Neural crest cell (in vitro differentiated cells): ENCODE measurements at places on chromosomes 3 and 15. TPM values are rescaled to one million over a fixed set of nuclear protein-coding genes. Genes with fewer than 3 reads are reported as not detected.

GRCh38 chr15:43184407-43185124 lies 637 bp upstream of the CCNDBP1 start:
- H3K36me3 ChIP-seq: peaks cover 2% of the 10 kb centered on the region
- peaks cover 15% of the 10 kb centered on the region for H3K4me1 ChIP-seq
- H3K27me3 ChIP-seq: no peaks in the 10 kb centered on the region
- no peak for DNase-seq
- H3K27ac ChIP-seq: no peak overlapping the region

DNA sequence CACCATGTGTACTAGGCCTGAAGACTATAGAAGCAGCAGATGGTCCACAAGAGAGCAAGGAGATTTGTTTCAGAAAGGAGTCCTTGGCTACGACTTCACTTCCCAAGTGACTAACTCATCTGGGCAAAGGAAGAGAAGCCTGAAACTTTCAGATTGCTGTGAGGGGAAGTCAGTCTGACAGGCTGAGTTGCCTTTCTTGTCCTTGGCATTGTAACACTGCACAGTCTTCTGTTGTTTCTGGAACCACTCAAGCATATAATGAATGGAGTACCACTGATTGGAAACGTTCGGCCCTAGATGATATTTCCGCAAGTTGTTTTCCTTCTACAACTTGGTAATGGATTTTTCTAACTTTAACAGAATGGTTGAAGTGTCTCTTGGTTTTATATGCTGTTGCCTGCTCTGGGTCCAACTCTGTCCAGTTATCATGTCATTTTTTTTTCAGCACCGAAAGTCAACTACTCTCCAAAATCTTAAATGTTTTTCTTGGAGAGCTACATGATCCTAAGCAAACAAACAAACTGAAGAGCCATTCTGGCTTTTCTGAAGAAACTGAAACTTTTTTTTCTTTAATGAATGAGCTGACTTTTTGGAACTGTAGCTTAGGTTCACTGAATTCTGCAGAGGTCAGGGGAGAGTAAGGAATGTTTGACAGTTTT lies 685.7 kb downstream of the MECOM start:
- no peaks in the 10 kb centered on the region for H3K36me3 ChIP-seq
- H3K4me3 ChIP-seq: no peak overlapping the region
- H3K27me3 ChIP-seq: no peaks in the 10 kb centered on the region

GRCh38 chr3:187519428-187519890 lies 150.7 kb downstream of the SST start:
- no peak overlapping the region for H3K4me3 ChIP-seq
- H3K36me3 ChIP-seq: no peaks in the 10 kb centered on the region
- no peak overlapping the region for H3K27ac ChIP-seq
- H3K4me1 ChIP-seq: peaks cover 8% of the 10 kb centered on the region
- no peak for DNase-seq

DNA sequence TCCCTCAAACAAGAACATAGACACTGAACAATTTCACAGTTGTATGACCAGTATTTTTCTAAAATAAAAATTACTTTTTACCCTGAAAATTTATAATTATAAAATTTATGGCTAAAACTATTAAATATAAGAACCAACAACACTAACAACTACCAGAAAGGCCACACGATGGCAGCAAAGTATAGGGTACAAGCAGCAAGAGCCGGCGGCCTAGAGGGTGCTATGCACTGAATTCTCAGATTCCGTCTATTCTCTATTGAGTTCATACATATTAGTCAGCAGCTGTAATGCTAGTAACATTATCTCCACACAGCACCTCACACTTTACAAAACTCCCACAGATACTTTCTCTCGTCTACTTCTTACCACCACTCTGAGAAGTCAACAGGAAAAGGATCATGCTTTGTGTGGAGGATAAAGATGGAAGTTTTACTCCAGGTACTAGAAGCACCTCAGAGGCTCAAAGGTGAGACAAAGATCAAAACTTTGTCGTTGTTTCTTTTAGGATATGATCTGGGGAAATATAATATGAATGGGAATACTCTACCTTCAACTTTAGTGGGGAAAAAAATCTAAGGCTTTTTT lies 160.5 kb downstream of the FGF12 start:
- no peak overlapping the region for H3K4me3 ChIP-seq
- H3K27ac ChIP-seq: no peak overlapping the region
- no peaks in the 10 kb centered on the region for H3K36me3 ChIP-seq
- peaks cover 3% of the 10 kb centered on the region for H3K27me3 ChIP-seq
- DNase-seq: peak; percentile 71

VGLL3 gene
- 3.2 and 6.1 TPM in 2 replicates for total RNA-seq

KY gene
- total RNA-seq: 0.33 and 0.52 TPM in 2 replicates

GRCh38 chr15:90059208-90059985 lies 42.9 kb downstream of the IDH2 start:
- no peak for DNase-seq
- no peaks in the 10 kb centered on the region for H3K27me3 ChIP-seq
- H3K4me1 ChIP-seq: peaks cover 65% of the 10 kb centered on the region
- H3K36me3 ChIP-seq: no peaks in the 10 kb centered on the region
- H3K4me3 ChIP-seq: peak overlapping the region; percentile 38
- no peak overlapping the region for H3K27ac ChIP-seq

ZKSCAN7 gene
- total RNA-seq: 17.3 and 21.0 TPM in 2 replicates

- no peak overlapping the region for H3K27ac ChIP-seq
- no peak overlapping the region for H3K4me3 ChIP-seq
- H3K4me1 ChIP-seq: no peaks in the 10 kb centered on the region
- peaks cover 8% of the 10 kb centered on the region for H3K27me3 ChIP-seq
Observed at GRCh38 chr3:5488771-5489170, 301.3 kb downstream of the EDEM1 start.

KNG1 gene
- total RNA-seq: not detected in 2 replicates

DNA sequence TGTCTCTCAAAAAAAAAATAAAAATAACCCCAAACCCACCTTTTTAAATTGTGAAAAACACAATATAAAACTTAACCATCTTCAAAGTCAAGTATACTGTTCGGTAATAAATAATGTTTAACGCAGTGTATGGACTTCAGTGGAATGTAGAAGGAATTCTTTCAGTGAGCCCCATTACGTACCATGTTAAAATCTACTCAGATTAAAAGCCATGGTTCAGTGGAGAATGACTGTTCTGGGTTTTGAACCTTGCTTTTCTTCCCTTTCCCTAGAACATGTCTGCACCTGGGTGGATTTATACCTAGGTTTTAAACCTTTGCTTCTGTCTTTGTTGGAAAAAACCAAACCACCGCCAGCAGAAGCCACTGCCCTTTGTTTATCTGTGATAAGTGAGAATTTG lies 27.5 kb downstream of the DAG1 start:
- no peak for DNase-seq
- peaks cover 7% of the 10 kb centered on the region for H3K36me3 ChIP-seq
- no peak overlapping the region for H3K4me3 ChIP-seq
- no peaks in the 10 kb centered on the region for H3K27me3 ChIP-seq

DNA sequence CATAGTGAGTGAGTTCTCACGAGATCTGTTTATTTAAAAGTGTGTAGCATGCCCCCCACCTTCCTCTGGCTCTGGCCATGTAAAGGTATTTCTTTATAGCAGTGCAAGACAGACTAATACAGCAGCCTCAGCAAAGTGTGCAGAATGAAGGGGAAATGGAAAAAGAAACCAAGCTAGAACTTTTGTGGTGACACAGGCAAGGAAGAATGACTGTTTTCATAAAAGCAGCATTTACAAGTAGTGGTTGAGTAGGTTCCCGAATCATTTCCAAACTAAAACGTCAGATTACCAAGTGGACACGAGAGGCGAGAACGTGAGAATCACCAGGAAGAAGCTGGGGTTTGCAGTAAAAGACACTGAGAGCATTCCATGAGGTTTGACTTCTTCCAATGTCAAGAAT lies 100.2 kb upstream of the AKAP13 start:
- H3K4me3 ChIP-seq: no peak overlapping the region
- no peaks in the 10 kb centered on the region for H3K27me3 ChIP-seq
- H3K27ac ChIP-seq: no peak overlapping the region

GRCh38 chr3:185586686-185587039 lies 568 bp downstream of the SENP2 start:
- peak overlapping the region; percentile 93 for H3K27ac ChIP-seq
- no peaks in the 10 kb centered on the region for H3K36me3 ChIP-seq
- DNase-seq: no peak

GRCh38 chr3:129417326-129417725 lies 11.1 kb downstream of the EFCAB12 start:
- DNase-seq: no peak
- no peak overlapping the region for H3K4me3 ChIP-seq
- peaks cover 19% of the 10 kb centered on the region for H3K4me1 ChIP-seq

GRCh38 chr15:52503788-52504496 lies 24.7 kb downstream of the MYO5A start:
- H3K4me1 ChIP-seq: peaks cover 7% of the 10 kb centered on the region
- no peaks in the 10 kb centered on the region for H3K27me3 ChIP-seq
- H3K36me3 ChIP-seq: no peaks in the 10 kb centered on the region
- no peak for DNase-seq

DNA sequence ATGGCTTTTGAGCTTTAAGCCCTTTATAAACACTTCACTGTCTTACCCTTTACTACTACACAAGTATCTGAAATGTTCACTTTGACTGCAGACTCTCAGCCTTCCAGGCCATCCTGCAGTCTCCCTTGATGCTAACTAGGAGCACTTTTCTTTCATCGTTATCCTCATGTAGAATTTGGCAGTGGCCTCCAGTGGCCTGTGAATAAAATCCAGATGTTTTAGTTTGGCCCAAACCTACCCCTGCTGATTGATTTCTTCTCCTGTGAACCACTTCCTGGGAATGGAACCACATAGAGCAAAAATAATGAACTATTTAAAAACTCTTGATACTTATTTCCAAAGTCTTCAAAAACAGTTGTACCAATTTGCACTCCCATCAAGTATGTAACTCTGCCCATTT lies 271.9 kb downstream of the FEZF2 start:
- no peak overlapping the region for H3K4me3 ChIP-seq
- no peak overlapping the region for H3K27ac ChIP-seq
- peaks cover 20% of the 10 kb centered on the region for H3K4me1 ChIP-seq
- H3K36me3 ChIP-seq: peaks cover 2% of the 10 kb centered on the region

B3GALNT1 gene
- 27.1 and 29.6 TPM in 2 replicates for total RNA-seq

VWA5B2 gene
- 0.36 and 0.56 TPM in 2 replicates for total RNA-seq

GRCh38 chr15:101054116-101054515 lies 135.0 kb downstream of the LRRK1 start:
- H3K36me3 ChIP-seq: peaks cover 7% of the 10 kb centered on the region
- peaks cover 16% of the 10 kb centered on the region for H3K4me1 ChIP-seq
- no peak overlapping the region for H3K4me3 ChIP-seq
- H3K27ac ChIP-seq: no peak overlapping the region
- DNase-seq: no peak

GRCh38 chr3:193230610-193231009 lies 10.4 kb upstream of the PLAAT1 start:
- H3K4me1 ChIP-seq: peaks cover 17% of the 10 kb centered on the region
- H3K36me3 ChIP-seq: no peaks in the 10 kb centered on the region
- no peak overlapping the region for H3K27ac ChIP-seq
- H3K4me3 ChIP-seq: no peak overlapping the region

- no peak overlapping the region for H3K27ac ChIP-seq
- no peak for DNase-seq
- no peaks in the 10 kb centered on the region for H3K27me3 ChIP-seq
- peaks cover 38% of the 10 kb centered on the region for H3K4me1 ChIP-seq
Observed at GRCh38 chr3:99866261-99866761, 48.6 kb downstream of the CMSS1 start.

DNA sequence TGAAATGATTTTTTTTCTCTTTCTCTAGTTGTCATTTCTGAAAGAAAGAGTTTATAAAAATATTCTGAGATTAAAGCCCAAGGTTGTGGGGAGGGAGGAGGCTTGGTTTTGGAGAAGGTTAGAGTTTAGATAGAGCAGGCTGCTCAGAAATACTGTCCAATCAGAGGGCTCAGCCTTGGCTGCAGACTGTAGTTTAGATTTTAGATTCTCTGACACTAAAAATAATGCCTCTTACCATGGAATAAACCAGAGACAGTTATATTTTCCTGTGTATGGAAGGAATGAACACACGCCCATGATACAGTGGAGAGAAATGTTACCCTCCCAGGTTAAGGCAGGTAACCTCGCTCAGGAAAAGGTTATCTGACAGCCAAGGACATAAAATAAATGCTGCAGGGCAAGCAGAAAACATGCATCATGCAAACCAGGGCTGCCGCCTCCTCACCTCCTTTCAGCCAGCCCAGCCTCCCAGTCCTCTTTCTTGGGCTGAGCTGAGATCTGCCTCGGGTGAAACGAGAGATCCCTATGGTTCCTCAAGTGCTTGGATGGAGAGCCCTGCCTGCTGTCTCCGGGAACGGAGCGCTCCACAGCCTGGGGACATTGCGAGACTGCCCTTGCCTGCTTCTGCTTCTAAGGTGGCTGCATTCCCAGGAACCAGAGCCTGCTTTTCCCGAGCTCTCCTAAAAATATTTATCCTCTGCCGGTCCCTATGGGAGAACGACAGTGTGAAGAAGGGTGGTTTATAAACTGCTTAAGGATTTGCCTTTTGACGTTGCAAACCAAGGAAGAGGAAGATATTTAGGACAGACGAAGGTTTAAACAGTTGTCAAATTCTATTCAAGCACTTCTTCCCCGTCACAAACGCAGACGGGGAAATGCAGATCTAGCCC lies 848 bp downstream of the NCEH1 start:
- DNase-seq: no peak
- no peak overlapping the region for H3K27ac ChIP-seq
- H3K36me3 ChIP-seq: no peaks in the 10 kb centered on the region

- peaks cover 2% of the 10 kb centered on the region for H3K36me3 ChIP-seq
- H3K4me1 ChIP-seq: no peaks in the 10 kb centered on the region
- no peak overlapping the region for H3K4me3 ChIP-seq
Observed at GRCh38 chr15:95141486-95141885, 910.1 kb downstream of the MCTP2 start.

- H3K4me1 ChIP-seq: peaks cover 62% of the 10 kb centered on the region
- peak overlapping the region; percentile 58 for H3K27ac ChIP-seq
- peaks cover 7% of the 10 kb centered on the region for H3K36me3 ChIP-seq
- no peak overlapping the region for H3K4me3 ChIP-seq
Observed at GRCh38 chr3:188362405-188362831, 208.5 kb downstream of the LPP start.

TAGLN3 gene
- 62.6 and 70.2 TPM in 2 replicates for total RNA-seq

GRCh38 chr3:141228395-141228794 lies 3.2 kb upstream of the PXYLP1 start:
- DNase-seq: no peak
- peaks cover 7% of the 10 kb centered on the region for H3K27me3 ChIP-seq
- H3K4me1 ChIP-seq: peaks cover 28% of the 10 kb centered on the region
- H3K36me3 ChIP-seq: peaks cover 8% of the 10 kb centered on the region
- H3K4me3 ChIP-seq: peak overlapping the region; percentile 53
- H3K27ac ChIP-seq: no peak overlapping the region

DNA sequence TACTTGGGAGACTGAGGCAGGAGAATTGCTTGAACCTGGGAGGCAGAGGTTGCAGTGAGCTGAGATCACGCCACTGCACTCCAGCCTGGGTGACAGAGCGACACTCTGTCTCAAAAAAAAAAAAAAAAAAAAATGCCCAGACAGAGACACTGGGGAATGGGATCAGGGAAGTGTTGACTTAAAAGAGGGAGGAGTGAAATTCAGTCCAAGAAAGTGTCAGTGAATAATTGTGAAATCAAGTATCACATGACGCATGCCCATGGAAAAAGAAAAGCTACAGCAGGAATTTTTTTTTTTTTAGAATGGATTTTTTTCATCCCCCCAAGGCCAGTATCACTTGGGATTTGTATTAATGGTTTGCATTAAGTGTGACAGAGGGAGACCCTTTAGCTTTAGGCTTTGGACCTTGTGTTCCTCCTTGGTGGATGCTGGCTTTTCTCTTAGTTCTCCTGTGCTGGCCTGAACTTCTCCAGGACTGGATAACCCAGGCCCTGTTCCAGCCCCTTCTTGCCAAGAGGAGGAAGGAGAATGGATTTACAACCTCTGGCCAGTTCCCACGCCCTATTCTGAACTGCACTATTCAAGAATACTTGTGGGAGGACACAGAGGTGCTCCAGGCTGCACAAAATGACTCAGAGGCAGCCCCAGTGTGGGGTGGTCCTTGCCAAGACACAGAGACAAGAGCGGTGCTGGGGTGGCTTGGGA lies 36.7 kb upstream of the ZNF774 start:
- H3K4me3 ChIP-seq: no peak overlapping the region
- H3K27me3 ChIP-seq: peaks cover 3% of the 10 kb centered on the region
- H3K36me3 ChIP-seq: no peaks in the 10 kb centered on the region
- peaks cover 11% of the 10 kb centered on the region for H3K4me1 ChIP-seq
- H3K27ac ChIP-seq: no peak overlapping the region
- DNase-seq: no peak
